Activated CD4-positive, alpha-beta T cell treated with anti-CD3 and anti-CD28 coated beads, Interleukin-2, amount 10 ng/mL, durations not matched to agents 24 days and 14 days (primary cell): ENCODE measurements at places on chromosomes 7 and 10. TPM values are rescaled to one million over a fixed set of nuclear protein-coding genes. Genes with fewer than 3 reads are reported as not detected.

GRCh38 chr7:30829471-30829870 is 58.3 kb downstream of the MINDY4 start:
- H3K36me3 ChIP-seq: peaks cover 5% of the 10 kb centered on the region
- no peaks in the 10 kb centered on the region for H3K27me3 ChIP-seq
- no peak for DNase-seq
- H3K4me1 ChIP-seq: no peaks in the 10 kb centered on the region

IL6 gene
- 0.35 and 0.64 TPM in 2 replicates for total RNA-seq

GRCh38 chr10:115992236-115992986 is 280.6 kb downstream of the GFRA1 start:
- H3K36me3 ChIP-seq: no peaks in the 10 kb centered on the region
- no peak overlapping the region for H3K27ac ChIP-seq
- no peak for DNase-seq
- H3K4me3 ChIP-seq: no peak overlapping the region
- H3K4me1 ChIP-seq: no peaks in the 10 kb centered on the region

TET1 gene
- 0.96 and 1.2 TPM in 2 replicates for total RNA-seq

GRCh38 chr7:81120111-81120510 is 201.3 kb upstream of the SEMA3C start:
- H3K4me3 ChIP-seq: no peak overlapping the region
- no peak for DNase-seq
- no peaks in the 10 kb centered on the region for H3K4me1 ChIP-seq
- no peak overlapping the region for H3K27ac ChIP-seq

ZNF248 gene
- total RNA-seq: 7.9 and 9.3 TPM in 2 replicates

DNA sequence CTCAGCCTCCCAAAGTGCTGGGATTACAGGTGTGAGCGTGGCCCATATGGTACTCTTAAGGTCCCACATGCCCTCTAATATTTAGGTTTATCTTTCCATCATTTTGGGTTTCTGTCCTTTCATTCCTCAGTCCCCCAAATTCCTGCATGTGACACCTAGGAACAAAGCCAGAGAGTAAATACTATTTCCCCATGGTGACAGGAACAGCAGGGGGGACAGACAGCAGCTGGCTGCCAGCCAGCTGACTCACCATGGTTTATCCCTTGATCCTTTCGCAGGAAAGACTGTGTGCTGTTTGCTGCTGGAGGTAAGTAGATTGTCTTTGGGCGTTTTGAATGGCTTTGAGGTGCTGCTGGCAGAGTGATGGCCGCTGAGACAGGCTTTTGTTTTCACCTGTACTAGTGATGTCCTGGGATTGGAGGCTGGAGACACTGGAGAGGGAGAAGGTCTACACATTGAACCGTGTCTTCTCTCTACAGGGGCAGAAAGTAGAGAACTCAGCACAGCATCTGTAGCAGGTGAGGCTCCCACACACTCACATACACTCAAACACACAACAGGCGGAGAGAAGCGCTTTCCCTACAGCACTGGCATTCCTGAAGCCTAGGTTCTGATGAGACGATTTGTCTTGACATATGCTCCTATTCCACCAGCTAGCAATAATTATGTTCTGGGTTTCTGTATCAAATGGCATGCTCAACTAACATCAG is 83.7 kb upstream of the EFCAB10 start:
- peaks cover 2% of the 10 kb centered on the region for H3K4me1 ChIP-seq
- peaks cover 36% of the 10 kb centered on the region for H3K36me3 ChIP-seq
- H3K27me3 ChIP-seq: no peaks in the 10 kb centered on the region
- no peak for DNase-seq
- H3K27ac ChIP-seq: no peak overlapping the region
